ENCODE measurements at places on chromosomes 7 and 10.
A peak's percentile ranks its signal among the peaks of the same experiment; 100 is the strongest.

DNA sequence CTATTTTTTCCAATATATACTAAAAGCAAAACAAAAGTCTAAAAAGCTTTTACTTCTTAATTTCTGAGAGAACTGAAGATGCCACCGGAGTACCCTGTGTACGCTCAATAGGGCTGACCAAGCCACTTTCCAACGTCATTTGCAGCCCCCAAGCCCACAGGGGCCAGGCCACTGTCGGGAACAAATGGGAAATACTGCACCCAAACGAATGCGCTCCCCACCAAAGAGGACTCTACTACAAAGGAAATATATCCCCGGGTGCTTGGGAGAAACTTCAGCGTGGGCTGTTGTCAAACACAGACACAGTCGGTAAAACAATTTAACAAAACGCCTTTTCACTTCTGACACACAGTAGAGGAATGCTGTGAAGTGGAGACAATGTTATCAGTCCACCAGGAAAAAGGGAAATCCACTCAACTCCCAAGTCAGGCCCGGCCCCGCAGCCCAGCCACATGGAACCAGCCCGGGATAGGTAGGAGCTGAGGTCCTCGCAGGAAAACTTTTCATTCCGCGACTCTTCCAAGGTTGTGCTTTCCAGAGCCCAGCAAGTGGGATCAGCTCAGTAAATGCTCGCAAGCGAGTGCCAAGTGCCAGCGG is 1.4 kb downstream of the PARD3 start:
- DNase-seq = peak; percentile 77

- DNase-seq = no peak
These were observed 832 bp upstream of the TIAL1 start for GRCh38 chr10:119597405-119598186.

DNA sequence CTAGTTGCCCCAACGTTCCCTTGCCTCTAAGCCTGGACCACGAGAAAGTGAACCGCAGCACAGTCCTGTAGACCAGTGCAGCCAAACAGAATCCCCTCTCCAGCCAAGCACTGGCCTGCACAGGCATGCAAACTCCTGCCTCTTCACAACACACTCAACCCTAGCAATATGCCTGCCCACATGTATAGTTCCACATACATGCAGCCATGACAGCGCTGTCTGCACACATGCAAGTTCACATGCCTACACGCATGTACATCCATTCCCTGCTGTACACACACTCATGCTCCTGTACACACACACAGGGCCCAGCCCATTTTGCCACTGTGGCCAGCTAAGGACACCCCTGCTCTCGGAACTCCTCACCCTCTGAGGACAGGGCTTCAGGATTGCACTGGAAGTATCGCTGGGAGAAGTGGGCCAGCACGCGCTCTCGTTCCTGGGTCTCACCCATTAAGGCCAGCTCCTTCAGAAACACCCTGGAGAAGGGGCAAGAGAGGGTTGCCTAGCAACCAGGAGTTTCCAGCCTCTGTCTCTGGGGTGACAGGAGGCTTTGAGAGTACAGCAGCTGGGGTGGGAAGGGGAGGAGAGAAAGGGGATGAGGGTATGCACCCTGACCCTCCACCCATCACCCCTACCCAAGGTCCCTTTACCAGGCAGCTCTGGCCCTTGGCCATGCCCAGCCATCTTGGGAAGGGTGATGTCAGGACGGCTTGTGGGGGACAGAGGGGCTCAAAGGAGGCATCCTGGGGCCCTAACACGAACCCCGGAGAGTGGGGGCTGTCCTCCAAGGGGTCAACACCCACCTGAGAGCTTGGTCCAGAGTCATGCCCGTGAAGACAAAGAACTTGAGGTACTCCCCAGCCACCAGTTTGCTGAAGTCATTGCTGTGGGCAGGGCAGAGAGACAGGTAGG is 7.0 kb downstream of the PSD start:
- no peak for DNase-seq

DNA sequence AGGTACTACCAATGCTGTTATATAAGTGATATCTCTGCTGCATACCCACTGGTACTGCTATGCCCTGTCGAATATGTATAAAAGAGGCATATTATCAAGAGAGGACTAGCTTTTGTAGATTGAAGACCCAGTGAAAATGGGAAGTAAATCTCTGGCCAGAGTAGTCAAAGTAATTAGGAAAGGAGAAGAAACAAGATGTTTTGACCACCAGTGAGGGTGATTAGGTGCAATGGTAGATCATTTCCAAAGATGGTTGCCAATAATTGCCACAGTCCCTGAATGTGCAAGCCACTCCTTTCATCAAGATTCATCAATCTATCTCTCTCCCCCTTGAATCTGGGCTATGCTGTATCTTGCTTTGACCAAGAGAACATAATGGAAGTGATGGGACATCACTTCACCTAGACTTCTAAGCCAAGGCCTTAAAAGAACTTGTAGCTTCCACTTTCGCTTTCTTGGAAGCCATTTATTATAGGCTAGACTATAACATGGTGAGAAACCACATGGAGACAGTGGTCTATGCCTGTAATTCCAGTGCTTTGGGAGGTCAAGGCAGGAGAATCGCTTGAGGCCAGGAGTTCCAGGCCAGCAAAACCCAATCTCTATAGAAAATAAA is 52.6 kb upstream of the ST8SIA6 start:
- DNase-seq = no peak

DNA sequence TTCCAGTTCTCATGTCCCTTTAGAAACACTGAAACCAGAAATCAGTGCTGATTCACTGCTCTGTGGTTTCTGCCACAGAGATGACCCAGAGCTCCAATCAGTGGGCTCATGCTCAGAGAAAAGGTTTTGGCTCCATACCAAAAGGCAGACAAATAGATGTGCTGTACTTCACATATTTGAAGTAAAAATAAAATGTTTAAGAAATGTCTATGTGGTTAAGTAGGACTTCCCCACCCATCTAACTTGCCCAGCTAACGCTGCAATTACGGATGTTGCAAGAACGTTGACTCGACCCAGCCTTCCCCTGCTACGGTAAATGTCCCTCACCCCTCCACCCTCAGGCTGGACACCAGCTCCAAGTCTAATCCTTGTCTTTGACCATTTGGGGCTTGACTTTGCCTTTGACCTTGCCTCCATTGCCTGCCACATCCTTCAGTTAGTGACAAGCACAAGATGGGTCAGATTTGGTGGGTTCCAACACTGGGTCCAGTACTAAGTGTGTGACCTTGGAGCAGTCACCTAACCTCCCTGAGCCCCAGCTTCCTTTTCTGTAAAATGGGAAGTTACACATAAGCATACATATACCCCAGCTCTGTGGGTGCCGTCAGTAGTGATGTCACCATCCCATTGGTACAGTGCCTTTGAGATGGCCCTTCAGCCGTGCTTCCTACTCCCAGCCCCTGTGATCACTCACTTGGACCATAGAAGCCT is 95.8 kb downstream of the CHST15 start:
- peak; percentile 85 for DNase-seq

DNA sequence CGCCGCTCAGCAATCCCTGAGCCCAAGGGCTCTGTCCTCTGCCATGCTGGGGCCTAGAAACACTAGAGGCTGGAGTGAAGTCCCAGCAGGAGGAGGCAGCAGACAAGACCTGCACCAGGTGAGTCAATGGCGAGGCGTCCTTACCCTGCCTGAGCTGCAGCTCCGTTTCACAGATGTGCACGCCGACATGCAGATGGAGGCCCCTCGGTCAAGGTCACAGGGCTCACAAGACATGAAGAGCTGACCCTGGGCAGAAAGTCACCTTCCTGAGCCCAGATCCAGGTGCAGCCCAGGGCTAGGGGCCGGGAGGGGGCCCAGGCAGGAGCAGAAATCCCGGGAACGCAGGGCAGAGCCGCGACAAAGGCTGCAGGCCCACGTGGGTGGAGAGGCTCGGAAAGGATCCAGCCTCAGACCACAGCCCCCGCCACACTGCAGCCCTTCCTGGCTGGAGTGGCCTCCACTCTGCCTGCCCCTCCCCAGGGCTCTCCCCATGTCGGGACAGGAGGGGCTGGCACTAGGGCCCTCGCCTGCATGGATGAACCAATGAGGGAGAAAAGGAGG is 23.8 kb downstream of the PDGFA start:
- DNase-seq = no peak

GRCh38 chr7:34211018-34211417 is 305.7 kb downstream of the BMPER start:
- DNase-seq = no peak

- no peak for DNase-seq
These were observed 348.7 kb upstream of the LRGUK start for GRCh38 chr7:133778472-133778871.

DNA sequence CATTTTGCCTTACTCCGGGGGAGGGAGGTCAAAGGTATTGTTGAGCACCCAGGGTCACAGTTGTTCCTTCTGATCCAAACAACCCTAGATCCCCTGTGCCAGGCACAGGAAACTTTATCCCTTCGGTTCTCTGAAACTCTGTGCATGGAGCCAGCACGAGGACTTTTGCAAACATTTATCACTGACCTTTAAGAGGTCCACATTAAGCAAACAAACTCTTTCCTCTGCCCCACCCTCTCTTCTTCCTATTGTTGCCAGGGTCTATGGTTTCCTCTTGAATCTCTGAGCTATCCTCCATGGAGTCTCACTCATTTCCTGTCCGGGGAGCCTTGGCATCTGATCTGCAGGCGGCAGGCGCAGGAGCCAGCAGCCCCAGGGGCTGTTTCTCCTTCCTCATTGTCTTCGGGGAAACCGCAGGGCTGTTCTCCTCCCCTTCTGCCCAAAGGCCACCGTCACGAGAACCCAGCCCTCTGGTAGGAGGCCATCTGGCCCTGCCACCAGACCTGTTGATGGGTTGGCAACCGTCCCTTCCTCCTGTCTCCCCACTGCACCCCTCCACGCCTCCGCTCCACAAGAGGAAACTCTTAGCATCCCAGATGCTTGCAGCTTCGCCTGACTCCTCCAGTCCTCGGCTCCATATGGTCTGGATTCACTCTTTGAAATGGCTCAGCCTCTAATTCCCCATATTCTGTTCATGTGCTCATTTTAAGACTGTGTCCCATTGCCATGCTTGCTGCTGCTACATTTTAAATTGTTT is 327.3 kb upstream of the NRP1 start:
- peak; percentile 90 for DNase-seq

DNA sequence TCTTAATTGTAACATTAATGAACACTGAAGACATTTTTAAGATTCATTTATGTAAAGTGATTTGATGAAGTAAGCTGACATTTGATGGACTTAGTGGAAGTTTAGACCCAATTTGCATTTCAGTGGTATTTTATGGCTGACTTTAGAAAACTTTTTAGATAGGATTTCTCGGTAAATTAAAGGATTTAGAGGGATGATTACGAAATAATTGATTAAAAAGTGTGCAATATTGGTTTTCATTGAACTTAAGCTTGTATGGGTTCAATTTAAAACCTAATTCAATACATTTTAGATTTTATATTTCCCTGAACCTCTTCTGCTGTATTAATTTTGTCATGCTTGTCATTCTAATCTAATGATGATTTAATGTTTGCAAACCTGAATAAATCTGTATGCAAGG is 135.1 kb downstream of the SDK1 start:
- no peak for DNase-seq

DNA sequence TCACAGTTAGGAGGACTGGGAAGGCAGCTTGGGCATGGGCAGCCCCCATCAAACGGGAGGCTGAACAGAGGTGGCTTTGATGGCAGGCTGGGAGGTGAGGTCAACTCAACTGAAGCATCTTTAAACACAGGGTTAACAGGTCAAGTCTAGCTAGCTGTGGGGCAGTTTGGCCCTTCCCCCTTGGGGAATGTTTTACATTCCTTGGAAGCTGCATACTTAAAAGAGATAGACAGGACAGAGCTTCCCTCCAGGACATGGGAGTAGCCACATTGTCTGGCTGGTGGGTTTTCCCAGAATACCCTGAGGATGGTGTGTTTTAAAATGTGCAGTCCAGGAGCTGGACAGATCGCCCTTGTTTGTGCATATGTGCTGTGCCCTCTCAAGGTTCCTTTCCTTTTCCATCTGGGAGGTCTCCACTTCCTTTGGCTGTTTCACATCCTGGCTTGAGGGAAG is 6.8 kb upstream of the RASSF4 start:
- DNase-seq = no peak

- no peak for DNase-seq
These were observed 120.2 kb upstream of the TMEM229A start for GRCh38 chr7:124152859-124153692.

DNA sequence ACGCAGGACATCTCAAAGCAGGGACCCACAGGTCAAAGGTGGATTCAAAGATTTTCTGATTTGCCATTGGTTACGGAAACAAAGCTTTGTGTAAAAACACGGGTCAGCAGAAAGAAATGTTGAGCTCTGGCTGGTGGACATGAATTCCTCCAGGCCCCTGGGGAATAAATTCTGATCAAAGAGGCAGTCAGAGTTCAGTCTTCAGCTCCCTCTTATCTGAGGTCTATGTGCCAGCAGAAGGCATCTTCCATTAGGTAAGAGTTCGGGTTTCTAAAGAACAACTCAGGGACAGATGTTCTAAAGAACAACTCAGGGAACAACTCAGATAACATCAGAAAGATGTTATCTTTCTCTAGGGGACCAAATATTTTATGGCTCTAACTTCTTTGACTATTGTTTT is 64.9 kb upstream of the PALS2 start:
- no peak for DNase-seq

DNA sequence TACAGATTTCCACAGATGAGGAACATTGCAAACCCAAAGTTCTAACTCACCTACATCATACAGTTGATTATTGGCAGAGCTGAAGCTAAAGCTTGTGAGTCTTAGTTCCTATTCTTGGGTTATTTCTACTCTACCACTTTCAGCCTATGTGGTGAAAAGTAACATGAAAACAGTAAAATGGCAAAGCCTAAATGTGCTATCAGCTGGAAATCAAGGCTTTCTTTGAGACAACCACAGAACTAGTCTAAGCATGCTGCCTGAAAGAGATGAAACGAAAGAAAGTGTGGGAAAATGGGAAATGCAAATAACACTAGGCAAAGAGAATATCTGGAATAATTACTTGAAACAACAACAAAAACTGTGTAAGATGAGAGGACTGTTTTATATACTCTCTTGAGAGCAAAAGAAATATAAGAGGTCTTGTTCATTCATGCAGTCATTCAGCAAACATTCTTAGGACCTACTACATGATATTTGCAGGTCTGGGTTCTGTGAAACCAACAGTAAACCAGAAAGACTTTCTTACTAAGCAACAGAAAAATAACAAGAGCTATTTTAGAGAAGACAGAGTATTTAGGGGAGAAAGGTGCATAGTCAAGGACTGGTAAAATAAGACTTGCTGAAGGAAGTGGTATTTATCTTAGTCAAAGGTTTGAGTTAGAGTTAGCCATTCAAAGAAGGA is 437.1 kb downstream of the HTR7 start:
- no peak for DNase-seq
